ENCODE measurements at places on chromosomes 5 and 9.

GRCh38 chr5:73540192-73540591 lies 25.2 kb downstream of the ANKRA2 start:
- DNase-seq: no peak

GRCh38 chr9:97698865-97699264 lies 1.7 kb upstream of the XPA start:
- DNase-seq: no peak

- DNase-seq: peak; percentile 14
Measured at GRCh38 chr5:143404416-143405062, 1.1 kb upstream of the NR3C1 start.

DNA sequence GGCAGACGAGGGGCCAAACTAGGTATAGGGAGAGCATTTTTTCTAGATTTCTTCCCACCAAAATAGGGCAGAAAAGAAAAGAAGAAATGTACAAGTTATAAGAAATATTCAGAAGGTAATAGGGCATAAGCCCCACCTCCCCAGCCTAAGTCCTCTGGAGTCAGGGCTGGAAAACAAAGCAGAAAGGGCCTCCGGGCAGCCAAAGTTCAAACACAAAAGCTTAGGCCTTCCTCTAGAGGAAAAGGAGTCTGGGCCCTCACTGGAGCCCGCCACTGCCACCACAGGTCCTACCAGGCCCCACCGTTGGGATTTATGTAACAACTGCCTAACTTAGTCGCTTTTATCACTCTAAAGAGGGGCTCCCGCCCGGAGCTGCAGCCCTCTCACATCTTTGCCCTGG lies 27.6 kb downstream of the TBC1D2 start:
- no peak for DNase-seq

DNA sequence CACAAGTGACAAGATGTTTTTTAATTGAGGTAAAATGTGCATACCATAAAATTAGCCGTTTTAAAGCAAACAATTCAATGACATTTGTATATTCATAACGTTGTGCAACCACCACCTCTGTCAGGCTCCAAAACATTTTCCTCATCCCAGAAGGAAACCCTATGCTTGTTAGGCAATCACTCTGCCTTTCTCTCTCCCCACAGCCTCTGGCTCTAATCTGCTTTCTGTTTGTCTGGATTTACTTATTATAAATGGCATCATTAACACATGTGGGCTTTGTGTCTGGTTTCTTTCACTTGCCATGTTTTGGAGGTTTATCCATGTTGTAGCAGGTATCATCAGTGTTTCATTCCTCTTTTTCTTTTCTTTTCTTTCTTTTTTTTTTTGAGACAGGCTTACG lies 1.4 kb upstream of the N4BP3 start:
- DNase-seq: no peak

DNA sequence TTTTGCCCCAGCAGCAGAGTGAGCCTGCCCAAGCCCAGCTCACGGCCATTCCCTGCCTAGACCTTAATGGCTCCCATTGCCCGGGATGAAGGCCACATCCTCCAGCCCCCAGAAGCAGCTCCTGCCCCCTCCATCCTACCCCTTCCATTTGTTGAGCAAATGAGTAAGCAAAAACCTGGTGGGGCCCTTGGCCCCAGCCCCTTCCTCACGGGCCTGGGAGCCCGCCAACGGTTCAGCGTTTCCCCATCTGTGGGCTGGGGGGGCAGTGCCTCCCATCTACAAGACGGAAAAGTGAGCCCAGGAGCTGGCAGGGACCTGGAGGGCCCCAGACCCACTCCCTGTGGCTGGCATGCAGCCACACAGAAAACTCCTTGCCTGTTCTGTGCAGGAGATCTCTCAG lies 4.4 kb downstream of the CCDC187 start:
- no peak for DNase-seq

GRCh38 chr9:127293767-127294166 lies 29.2 kb downstream of the GARNL3 start:
- DNase-seq: no peak

DNA sequence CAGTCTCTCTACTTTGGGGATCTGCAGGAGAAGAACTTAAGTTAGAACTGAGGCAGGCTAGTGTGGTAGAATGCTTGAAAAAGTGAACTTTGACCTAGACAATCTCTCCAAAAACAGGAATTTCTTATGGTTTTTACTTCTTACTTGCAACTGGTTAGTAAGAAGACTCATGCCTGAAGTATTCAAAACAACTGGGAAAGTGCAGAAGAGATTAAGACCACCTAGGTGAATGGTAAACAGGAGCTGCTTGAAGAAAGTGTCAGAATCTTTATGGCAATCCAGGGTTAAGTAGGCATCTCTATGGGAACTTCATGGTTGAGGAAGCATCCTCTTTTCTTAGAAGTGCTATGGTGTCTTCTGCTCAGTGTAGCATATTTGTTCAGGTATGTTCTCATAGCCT lies 428.6 kb upstream of the TLE4 start:
- no peak for DNase-seq

GRCh38 chr9:31950756-31951155 lies 433.7 kb upstream of the ACO1 start:
- no peak for DNase-seq

Data from D721Med (cell line).